ENCODE measurements at places on chromosomes 3 and 15.

DNA sequence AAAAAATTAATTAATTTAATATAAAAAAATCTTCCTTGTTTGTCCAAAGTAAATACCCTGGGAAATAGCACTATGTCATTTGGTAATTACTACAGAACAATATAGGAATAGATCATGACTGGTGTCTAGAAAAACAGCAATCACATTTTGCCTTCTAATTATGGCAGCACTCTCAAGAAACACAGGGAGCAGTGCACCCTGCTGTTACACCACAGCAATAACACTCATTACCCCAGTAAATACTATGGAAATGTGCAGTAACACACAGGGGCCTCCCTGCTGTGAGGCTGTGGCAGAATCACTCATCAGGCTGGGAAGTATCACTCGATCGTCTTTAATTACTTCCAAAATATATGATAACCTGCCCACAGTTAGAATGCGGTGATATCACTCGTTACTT, 646.0 kb downstream of the TUSC7 start:
- DNase-seq, result peak; percentile 82

DNA sequence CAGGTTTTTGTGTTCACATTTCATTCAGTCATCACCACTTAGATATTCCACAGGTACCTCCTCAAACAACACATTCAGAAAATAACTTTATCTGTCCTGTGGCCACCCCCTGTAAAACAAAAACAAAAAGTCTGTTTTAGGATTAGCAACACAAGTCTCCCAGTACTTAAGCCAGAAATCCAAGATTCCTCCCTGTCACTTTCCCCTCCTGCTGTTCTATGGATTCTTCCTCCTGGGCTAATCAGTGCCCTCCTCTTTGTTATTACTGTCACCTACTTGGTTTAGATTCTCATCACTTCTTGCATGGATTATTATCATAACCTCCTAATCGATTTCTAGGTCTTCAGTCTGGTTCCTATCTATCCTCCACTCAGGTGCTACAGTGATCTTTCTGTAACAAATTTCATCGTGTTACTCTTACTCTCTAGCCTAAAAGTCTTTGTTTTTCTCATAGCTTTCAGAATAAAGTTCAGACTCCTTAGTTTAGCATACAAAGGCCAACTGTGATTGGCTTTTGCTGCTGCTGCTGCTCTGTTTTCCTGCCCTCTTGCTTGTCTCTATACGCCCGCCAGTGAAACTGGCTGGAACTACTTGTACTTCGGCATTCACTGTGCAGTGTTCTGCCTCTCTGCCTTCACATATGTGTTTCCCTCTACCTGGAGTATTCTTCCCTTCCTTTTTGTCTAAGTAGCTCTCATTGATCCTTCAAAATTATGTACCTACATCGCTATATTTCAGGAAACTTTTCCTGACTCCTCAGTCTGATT, 32.2 kb downstream of the PPP2R3A start:
- no peak for DNase-seq

- no peak for DNase-seq
Observed at GRCh38 chr3:167733961-167734497, 663 bp downstream of the PDCD10 start.

DNA sequence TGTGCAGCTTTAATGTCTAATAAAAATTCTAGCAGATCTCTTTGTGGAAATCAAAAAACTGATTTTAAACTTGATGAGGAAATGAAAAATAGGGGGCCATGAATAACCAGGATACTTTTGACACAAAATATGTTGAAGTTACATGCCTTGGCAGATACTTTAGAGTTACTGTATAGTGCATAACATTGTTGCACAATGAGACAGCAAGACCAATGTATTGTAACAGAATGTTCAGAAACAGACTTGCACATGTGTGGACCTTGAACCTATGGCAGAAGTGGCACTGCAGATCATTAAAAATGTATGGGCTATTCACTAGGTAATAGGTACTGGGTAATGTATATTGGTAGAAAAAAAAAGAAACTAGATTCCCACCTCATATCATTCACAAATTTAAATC, 343.0 kb upstream of the ARL6 start:
- DNase-seq, result no peak

GRCh38 chr15:68713874-68714273, 106.8 kb downstream of the ANP32A start:
- DNase-seq, result no peak

DNA sequence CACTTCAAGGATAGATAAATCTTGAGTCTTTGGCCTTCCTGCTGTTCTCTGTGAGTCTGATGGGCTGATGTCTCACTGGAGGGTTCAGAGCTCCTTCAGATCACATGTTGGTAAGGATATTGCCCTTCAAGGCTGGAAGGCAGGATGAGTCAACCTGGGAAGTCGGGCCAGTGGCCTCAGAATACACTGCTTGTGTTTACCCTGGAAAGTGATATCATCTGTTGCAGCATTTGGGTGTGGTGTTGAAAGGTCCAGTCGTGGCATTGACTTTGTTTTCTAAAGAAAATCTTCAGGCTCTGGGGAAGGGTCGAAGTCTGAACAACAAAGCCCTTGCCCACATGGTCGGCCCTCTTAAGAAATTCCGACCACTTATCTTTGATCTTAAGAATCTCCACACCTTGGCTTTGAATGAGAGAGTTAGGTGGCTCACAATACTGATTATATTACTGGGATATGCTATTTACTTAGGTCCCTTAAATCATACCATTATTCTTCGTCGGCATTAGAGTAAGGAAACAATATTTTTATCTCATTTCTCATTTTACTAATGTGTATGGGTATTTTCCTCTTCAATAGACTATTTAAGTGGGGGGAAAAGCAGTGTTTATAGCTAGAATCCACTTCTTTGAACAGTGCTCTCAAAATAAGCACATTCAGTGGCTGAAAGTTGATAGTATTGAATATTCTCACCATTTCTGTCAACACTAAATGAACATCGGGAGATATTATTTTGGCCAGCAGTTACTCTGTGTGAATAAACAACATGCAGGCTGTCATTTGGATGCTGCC, 303.9 kb upstream of the RASGRP1 start:
- DNase-seq, result no peak

DNA sequence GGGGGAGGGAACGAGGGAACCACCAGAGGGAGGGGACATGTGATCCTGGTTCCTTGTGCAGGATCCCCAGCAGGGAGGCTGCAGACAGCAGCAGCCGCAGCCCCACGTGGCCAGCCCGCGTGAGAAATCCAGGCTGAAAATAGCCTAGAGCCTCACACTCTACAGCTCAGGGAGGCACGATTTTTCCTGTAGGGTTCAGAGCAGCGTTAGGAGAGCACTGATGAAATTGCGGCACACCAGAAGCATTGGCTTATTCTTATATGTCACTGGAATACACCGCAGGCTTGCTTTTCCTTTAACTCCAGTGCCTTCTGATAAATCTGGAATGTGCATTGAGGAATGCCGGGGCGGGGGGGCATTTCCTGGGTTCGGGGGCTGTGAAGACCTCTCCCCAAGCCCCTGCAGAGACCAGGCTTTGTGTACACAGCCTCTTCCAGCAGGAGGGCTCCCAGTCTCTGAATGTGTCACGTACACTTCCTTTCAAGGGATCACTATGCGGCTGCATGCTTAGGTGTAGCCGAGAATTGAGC, 193.0 kb downstream of the ATP10A start:
- DNase-seq, result peak; percentile 51

DNA sequence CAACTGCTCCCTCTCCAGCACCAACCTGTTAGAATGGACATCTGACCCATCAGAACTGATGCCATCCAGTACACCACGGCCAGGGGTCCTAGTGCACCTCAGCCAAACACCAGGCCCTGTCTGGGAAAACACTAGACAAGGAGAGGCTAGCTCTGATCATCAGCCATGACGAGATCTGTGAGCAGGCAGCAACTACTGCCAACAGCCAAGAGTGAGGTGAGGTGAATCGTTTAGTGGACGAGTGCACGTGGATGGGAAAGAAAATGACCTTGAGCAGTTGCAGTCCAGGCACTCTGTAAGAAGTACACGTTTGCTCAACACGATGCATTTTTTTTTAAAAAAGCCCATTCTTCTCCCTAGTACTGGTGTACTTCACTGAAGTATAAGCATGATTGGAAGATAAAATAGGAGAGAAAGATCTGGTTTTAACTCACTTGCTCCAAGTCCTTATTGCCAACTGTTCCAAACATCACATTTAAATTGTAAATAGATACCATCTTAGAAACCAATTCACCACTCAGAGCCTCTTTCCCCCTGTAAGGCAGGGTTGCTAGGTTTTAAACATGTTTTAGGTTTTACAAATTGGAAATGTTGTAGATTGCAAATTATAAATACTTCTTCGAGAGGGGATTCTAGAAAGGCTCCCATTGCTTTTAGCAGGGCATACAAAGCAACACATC, 5.7 kb downstream of the ST8SIA2 start:
- no peak for DNase-seq

- no peak for DNase-seq
Observed at GRCh38 chr3:61169621-61170251, 81.5 kb downstream of the FHIT start.

GRCh38 chr15:59298225-59298853, 74.3 kb downstream of the MYO1E start:
- DNase-seq, result no peak

GRCh38 chr15:56247266-56247665, 3.6 kb upstream of the RFX7 start:
- no peak for DNase-seq

- DNase-seq, result no peak
Observed at GRCh38 chr3:32882603-32883025, 64.8 kb downstream of the TRIM71 start.

- DNase-seq, result no peak
Observed at GRCh38 chr3:8761866-8762265, 7.5 kb downstream of the OXTR start.

DNA sequence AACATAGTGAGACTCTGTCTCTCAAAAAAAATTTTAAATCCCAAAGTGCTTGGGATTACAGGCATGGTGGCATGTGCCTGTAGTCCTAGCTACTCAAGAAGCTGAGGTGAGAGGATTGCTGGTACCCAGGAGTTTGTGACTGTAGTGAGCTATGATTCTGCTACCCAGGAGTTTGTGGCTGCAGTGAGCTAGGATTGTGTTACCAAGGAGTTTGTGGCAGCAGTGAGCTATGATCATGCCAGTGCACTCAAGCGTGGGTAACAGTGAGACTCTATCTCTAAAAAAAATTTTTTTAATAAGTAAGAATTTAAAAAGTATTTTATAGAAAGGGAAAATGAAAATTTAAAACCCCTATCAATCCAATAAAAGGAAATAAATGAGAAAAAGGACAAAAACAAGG, 69.5 kb downstream of the FAIM start:
- no peak for DNase-seq

DNA sequence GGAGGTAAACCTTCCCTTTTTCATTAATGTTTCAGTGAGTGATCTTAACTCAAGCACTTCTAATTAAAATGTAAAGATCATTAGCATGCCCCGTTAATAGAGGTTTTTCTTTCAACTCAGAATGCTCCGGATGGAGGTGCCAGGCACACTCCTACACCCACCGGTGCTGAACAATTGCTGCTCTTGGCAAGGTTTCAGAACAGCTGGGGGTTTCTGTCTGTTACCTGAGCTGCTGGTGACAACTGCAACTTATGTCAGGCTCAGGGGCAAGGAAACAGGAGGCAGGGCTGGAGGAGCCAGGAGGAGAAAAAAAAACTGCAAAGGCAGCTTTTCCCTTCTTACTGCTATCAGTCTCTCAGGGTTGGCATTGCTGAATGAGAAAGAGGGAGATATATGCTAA, 250.1 kb downstream of the DIPK2A start:
- DNase-seq, result no peak

- DNase-seq, result no peak
Observed at GRCh38 chr3:100045696-100046095, 68.6 kb downstream of the FILIP1L start.

- DNase-seq, result no peak
Observed at GRCh38 chr3:128874481-128875180, 4.8 kb upstream of the ACAD9 start.

DNA sequence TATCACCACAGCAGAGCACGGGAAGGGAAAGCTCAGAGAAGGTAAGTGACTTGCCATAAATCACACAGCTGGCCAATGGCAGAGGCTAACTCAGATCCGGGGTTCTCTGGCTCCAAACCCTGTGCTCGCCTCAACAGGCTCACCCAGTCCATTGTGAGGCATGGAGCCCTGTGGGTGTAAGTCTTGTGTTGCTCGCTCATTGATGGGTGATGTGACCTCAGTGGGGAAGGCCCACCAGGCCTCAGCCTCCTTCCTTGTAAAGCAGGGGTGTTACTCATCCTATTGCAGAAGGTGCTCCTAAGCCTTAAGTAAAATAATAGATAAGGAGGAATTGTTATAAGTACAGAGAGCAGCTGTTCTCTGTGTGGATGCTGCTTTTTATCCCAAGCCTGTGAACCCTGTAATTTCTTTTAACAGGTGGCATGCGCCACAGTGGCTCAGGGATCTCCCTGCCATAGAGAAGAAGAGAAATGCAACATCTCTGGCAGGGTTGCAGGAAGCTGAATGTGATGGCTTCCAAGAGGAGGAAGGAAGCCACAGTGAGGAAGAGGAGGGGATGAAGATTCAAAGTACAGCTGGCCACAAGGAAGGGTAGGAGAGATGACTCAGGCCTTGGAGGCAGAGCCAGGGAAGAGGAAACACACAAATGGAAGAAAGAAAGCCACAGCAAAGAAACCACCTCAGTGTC, 30.9 kb upstream of the SPSB4 start:
- DNase-seq, result no peak

GRCh38 chr3:183182732-183183610, 20.4 kb upstream of the LAMP3 start:
- DNase-seq, result no peak

- no peak for DNase-seq
Observed at GRCh38 chr15:90883976-90884718, at the start of gene FES. Gene FES, plus strand, starts transcription at chr15:90884504. Its CDS starts 542 bp downstream, at chr15:90885046.

DNA sequence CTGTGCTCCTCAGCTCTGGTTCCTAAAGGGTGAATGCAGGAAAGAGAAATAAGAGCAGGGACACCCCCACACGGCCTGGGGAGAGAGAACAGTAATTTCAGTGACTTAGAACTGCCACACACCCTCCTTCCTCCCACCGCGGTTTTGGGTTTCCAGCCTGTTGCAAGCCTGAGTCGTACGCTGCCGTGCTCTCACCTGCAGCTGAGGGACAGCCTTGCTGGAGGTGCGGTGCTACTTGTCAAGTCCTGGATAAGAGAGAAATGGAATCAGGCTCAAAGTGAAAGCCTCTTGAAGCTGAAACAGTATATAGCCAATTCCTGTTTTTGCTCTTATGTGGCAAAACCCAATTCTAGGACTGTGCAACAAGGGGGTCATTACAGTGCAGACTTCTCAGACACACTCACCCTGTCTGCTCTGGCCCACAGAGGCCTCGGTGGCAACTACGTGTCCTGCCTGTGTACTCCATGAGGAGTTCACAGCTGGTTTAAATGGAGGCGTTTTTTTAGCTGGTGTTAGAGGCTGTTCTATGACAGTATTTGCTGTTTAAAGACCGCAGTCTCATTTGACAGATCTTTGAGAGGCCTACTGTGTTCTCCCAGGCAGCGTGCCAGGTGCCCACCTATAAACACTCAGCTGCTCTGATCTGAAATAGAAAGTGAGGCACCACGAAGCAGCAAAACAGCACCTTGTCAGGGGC, 42.9 kb downstream of the TBC1D2B start:
- no peak for DNase-seq

DNA sequence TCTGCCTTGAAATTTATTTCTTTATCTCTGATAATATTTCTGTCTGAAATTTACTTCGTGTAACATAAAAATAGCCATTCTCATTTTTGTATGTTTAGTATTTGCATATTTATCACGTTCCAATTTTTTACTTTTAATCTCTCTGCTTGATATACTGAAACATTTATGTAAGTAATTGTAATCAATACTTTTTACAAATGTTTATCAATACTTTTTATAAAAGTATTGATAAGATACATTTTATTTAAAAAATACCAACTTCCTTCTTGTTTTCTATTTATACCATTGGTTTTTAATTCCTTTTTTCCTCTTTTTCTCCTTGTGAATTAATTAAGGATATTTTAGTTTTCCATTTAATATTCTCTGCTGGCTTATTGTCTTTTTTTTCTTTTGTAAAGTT, 60.3 kb upstream of the TBL1XR1 start:
- no peak for DNase-seq
